HFFc6 (cell line): ENCODE measurements at places on chromosomes 13 and 19. TPM values are rescaled to one million over a fixed set of nuclear protein-coding genes. Genes with fewer than 3 reads are reported as not detected.

- peak; percentile 5 for DNase-seq
Observed at GRCh38 chr13:97567510-97568243, 133.7 kb downstream of the RAP2A start.

Gene FCER2
- not detected in 3 replicates for total RNA-seq

DNA sequence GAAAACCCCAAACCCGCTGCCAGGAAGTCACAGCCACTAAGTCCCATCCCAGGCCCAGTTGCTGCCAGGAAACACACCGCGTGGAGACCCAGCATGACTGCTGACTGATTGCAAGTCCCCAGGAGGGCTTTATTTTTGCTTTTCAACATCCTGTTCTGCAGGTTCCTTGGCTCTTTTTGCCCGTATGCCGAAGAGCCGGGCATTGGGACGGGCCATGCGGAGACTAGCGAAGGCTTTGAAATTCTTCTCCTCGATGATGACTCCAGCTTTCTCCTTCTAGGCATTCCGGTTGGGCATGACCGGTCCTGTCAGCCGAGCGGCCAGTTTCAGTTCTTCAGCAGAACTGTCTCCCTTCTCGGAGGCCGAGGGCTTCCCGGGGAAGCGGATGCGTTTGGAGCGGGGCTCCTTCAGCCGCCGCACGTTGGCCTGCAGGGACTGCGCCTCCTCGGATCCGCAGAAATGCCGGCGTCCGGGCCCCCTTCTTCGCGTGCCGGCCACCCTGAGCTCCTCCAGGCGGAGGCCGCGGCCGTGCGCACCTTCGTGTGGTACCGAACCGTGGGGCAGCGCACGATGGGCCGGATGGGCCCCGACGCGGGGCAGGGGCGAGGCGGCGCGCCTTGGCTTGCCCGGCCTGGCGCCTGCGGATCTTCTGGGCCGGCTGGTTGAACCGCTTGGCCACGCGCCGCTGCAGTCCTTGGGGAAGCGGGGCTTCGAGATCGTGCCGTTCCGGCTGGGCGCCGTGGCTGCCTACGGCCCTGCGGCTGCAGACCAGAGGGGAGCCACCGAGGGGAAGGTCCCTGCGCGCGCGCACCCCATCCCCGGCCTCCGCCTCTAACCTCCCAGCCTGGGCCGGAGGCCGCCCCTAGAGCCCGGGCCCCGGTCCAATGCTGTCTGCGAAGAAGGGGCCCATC, 15.2 kb downstream of the ZSCAN5C start:
- no peak for DNase-seq

DNA sequence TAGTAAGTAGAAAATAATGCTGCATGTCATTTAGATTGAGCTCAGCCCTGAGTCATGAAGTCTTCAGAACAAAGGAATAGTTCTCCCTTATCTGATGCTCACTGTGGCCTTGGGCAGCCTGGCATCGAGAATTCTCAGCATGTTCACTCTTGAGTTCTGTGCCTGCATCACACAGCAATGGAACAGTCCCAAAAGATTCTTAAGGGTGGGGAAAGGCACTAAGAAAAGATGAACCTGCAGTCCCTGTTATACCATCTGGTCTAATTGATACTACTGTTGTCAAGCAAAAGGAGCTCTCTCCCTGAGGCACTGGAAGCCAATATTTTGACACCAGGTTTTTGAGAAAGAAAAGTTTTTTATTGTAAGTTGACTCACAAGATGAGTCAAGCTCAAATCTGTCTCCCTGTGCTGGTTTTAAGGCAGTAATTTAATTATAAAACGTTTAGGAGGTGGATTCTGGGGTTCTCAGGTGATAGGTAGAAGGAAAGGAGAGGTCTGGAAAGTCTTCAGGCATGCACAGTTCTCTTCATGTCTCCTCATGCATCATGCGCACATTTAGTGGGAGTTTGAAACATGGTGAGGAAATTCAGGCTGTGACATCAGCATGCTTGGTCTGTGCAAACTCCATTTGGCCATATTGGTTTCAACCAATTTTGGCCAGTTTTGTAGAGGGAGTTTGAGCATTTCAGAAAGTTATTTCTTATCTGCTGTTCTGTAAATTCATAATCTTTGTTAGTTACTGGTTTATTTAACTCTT, 38.1 kb upstream of the ZNF766 start:
- peak; percentile 16 for DNase-seq

Gene GJB6
- total RNA-seq, result not detected in 3 replicates

- DNase-seq, result no peak
Observed at GRCh38 chr13:68736961-68737360, 1370.7 kb upstream of the ATXN8OS start.

Gene TMEM238
- 0.26 to 2.1 TPM (median 1.8 TPM) in 3 replicates for total RNA-seq

DNA sequence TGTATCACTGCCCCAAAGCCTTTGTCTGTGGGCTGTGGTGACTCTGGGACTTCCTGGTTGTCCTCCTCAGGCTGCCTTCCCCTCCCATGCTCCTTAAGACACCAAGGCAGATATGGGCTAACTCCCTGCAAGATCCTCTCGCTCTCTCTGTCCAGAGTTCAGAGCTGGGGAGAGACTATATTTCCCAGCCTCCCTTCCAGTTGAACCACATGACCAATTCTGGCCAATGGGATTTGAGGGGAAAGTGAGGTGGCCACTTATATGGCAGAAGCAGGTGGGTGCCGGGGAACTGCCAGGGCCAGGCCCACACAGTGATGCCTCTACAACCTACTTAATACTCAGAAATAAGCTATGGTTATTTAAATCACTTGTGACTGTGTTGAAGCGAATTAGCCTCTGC, 16.2 kb upstream of the ANGPTL8 start:
- DNase-seq, result no peak

DNA sequence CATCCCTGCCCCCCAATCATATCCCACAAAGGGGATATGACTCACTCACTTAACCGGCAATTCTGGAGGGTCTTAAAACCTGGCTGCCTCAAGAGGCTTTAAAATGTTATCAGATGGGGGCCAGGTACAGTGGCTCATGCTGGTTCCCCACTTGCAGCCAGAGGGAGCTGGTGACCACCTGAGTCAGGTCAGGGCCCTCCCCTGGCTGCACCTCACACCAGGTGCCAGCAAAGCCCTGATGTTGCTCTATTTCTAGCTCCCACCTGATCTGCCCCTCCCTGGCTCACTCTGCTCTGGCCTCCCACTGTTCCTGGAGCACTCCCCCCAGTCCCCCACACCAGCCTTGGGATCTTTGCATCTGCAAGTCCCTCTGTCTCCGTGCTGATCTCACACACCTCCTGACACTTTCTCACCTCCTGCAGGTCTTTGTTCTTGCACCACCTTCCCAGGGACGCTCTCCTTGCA, 14.2 kb downstream of the HPN start:
- no peak for DNase-seq

- no peak for DNase-seq
Observed at GRCh38 chr19:47437500-47437899, 18.2 kb upstream of the MEIS3 start.

Gene PRKCG
- total RNA-seq, result 0.28 TPM in 1 of 2 replicates, not detected in the other

DNA sequence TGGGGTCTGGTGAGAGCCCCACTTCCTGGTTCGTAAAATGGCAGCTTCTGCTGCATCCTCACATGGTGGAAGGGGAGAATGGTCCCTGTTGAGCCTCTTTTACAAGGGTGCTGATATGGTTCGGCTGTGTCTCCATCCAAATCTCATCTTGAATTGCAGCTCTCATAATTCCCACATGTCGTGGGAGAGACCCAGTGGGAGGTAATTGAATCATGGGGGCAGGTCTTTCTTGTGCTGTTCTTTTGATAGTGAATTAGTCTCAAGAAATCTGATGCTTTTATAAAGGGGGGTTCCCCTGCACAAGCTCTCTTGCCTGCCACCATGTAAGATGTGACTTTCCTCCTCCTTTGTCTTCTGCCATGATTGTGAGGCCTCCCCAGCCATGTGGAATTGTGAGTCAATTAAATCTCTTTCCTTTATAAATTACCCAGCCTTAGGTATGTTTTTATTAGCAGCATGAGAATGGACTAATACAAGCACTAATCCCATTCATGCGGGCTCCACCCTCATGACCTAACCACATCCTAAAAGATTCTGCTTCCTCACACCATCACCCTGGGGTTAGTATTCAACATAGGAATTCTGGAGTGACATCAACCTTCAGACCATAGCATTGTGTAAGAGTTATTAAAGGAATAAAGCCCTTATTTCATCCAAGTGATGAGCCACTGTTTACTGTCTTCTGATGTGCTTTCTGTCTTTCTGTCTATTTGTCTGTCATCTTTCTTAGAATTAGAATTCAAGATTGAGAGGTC, 159.0 kb upstream of the IRS2 start:
- peak; percentile 87 for DNase-seq

- peak; percentile 23 for DNase-seq
Observed at GRCh38 chr13:74219566-74219965, 85.4 kb upstream of the KLF12 start.

GRCh38 chr19:45528744-45529419, 21.6 kb downstream of the VASP start:
- DNase-seq, result no peak

- no peak for DNase-seq
Observed at GRCh38 chr13:42412812-42413483, 141.0 kb downstream of the AKAP11 start.

DNA sequence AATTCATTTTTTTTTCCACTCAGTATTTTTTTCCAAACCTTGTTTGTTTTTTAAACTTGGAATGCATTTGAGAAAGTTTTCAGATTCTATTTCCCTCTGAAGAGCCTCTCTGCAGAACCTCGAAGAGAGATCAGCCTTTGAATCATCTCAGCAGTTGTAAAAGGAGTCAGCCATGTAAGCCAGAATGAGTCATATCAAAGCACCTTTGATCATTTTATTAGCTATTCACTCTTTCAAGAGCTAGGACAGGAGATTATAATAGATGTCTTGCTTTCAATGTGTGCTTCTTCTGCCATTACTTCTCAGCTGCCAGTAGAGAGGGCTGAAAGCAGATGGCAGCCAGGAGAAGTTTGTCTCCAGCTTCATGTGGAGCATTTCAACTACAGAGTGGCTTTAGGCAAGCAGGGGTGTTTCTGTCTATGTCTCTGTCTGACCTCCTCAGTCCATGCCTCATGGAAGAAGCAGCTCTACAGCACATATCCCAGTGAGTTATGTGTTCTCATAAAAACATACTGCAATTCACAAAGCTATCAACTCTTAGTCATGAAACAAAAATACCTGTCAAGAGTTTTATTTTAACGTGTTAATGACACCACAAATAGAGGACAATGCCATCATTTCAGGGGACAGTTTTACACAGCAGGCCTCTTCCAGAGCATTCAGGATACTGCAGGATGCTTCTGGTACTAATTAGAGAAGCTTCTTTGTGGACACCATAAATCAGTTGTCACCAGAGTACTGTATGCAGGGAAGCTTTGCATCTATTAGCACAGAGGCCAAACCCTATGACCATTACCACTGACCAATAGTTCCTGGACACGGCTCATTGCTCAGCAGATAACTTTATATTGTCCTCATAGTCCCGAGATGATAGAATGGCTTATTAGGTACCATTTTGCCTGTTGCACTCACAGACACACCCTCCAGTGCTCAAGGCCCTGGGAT, 94.3 kb downstream of the NHLRC3 start:
- DNase-seq, result no peak

Gene DCT
- not detected in 3 replicates for total RNA-seq

DNA sequence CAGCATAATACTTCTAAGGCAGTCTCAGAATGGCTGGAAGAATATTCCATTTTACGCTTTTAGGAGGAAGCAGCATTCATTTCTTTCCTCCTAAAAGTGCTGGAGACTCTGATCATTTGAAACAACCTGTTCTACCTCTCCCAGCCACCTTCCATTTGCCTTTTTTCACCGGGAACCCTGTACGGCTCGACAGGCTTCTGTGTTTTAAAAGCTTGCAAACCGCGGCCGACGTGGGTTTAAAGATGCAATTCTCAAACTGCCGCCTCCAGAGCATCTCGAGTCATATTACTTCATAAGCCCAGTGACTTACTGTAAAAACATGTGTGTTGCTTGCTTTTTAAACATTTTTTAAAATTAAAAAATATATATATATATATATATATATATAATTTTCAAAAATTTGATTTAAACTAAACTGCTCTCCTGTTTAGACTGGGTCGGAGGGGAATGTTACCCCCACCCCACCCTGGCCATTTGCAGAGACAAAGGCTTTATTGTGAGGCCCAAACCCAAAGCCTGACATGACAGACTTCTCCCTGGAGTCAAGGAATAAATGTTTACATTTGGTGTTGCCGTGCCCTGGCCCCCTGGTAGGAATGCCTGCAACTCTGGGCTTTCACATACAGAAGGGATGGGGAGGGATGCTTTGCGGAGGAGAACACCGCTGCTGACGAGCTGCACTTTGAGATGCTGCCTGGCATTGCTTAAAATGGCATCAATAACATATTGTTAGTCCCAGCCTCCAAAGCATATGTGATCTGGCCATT, 30.4 kb downstream of the ZNF536 start:
- DNase-seq, result no peak

Gene CRX
- total RNA-seq, result not detected in 3 replicates

Gene KLF16
- 38.9 to 45.8 TPM (median 40.9 TPM) in 3 replicates for total RNA-seq

- no peak for DNase-seq
Observed at GRCh38 chr19:4019578-4019977, 12.0 kb downstream of the PIAS4 start.

DNA sequence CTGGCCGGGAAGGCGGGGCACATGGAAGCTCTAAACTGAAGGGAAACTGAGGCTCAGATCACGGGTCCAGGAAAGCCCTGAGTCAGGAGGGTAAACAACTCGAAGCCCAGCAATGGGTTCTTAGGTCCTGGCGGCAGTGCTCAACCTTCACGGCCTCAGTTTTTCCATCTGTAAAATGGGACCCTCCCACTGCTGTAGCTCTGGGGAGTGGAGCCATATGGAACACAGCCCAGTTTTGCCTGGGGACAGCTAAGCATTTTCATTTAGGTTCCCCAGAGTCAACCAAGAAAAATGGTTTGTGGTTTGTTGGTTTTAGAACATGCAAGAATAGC, 30.4 kb downstream of the CEBPG start:
- no peak for DNase-seq

- peak; percentile 82 for DNase-seq
Observed at GRCh38 chr19:46080561-46080960, 39.8 kb upstream of the IGFL4 start.

- DNase-seq, result no peak
Observed at GRCh38 chr13:110249326-110249725, 57.6 kb downstream of the COL4A1 start.

Gene PLA2G4C
- total RNA-seq, result 3.3 to 5.6 TPM (median 5.1 TPM) in 3 replicates

GRCh38 chr13:101611491-101612475, 159.3 kb downstream of the ITGBL1 start:
- DNase-seq, result no peak

DNA sequence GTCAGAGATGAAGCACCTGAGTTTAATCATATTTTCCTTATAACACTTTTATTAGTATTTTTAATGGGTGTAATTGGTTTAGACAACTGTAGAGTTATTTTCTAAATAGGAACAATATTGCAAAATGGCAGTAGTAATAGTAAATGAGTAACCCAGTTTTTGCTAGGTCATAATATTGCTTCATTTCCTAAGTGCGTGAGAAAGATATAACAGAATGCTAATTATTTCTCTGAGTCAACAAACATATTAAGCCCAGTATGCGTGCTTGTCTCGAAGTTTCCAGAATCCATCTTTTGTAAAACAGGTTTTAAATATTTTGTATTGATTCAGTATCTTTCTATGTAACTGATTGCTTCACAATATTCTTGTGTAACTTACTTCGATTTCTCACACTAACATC, 315.3 kb downstream of the MYO16 start:
- DNase-seq, result peak; percentile 26

- no peak for DNase-seq
Observed at GRCh38 chr19:54608792-54609191, 15.4 kb downstream of the LILRA1 start.
